Naive B cell (primary cell): ENCODE measurements at places on chromosomes 6 and 20.

DNA sequence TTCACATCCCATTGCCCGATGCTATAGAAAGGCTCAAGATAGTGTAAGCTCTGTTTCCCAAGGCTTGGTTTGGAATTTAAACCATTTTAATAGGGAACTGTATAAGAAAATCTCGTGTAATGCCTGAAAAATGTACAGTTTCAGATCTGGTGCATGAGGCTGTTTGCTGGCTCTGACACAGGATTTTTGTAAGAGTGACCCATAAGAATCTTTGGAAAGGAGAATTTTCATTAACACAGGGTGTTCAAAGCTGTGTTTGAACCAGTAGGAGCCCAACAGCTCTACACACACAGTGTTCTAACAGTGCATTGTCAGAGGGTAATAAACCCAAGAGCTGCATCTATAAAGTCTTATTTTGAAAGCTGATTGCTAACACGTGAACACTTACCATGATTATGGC lies 293.5 kb downstream of the PRL start:
- DNase-seq = no peak

GRCh38 chr6:151352410-151353396 lies 38.7 kb downstream of the ZBTB2 start:
- no peak for DNase-seq

- DNase-seq = no peak
Measured at GRCh38 chr20:63704749-63705117, 3.0 kb downstream of the ARFRP1 start.

DNA sequence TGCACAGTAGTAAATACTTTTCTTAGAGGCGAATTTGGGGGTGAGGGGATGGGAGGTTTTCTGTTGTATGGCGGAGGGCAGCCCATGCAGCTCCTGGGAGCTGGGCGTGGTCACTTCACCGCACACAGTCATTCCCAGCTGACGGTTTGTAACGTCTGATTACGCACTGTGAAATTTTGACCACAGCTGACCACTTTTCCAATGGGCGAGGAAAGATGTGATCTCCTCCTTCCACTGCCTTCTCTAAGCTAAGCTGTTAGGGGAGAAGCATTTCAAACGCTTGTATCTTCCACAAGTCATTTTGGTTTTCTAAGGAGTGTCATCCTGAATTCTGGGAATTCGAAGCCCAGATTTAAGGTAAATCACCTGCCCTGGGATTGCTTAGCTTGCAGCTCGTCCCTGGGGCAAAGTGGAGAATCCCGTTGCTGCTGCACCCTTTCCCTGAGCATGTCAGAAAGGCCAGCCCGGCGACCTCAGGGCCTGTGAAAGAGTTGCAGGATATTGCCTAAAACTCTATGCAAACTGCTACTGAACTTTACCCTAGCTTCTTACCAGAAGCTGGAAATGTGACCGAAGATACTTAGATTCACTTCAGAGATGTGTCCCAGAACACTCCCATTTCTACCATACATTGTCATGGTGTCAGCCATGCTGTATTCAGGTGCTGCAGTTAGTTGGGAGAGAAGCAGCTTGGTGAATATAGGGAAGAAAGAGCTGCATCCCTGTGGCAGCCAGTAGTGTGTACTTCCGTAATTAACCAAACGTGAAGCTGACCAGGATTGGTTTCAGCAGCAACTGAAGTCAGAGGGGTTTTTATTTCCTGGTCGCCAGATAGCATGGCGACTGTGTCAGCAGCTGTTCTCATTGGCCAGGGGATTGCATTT lies 58.9 kb downstream of the RREB1 start:
- no peak for DNase-seq
